Stimulated activated CD4-positive, alpha-beta T cell treated with anti-CD3 and anti-CD28 coated beads, Interleukin-4, amount 100 ng/mL, for 4 hours (primary cell): ENCODE measurements at places on chromosomes 7 and 10.

GRCh38 chr10:96987842-96988175 lies 155.7 kb downstream of the LCOR start:
- DNase-seq, result no peak

DNA sequence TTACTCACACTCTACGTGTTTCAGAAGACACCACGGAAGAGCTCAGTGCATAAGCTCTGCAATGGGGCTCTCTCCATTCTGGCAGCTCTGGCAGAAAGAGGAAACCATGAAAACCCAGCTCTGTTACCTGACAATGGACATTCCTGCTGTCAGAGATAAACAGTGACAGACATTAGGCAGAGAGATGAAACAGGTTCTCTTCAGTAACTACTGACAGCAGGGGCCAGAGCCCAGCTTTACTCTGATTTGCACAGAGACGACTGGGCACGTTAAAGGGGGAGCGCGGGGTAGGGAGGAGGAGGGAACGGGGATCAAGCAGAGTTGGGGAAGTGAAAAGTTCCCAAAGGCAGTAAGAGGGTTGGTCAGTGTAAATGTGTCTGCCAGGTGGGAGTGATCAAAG lies 206.1 kb downstream of the RAMP3 start:
- DNase-seq, result no peak

- no peak for DNase-seq
These were observed 365.2 kb upstream of the ZMIZ1 start for GRCh38 chr10:78703593-78703992.

DNA sequence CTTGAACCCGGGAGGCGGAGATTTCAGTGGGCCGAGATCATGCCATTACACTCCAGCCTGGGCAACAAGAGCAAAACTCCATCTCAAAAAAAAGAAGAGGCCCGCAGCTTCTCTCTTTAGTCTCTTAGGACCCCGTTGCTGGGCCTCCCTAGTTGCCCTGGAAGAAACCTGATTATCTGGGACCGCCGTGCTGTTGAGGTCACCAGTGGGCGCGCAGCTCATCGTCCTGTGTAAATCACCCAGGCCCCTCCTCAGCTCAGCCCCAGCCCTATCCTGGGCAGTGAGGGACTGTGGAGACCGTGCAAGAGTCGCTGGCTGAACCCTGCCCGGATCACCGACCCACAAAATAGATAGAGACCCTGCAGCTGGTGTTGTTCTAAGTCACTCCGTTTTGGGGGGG lies 85.0 kb downstream of the UNCX start:
- DNase-seq, result no peak

- no peak for DNase-seq
These were observed 15.1 kb upstream of the MRC1 start for GRCh38 chr10:17793823-17794644.

- DNase-seq, result no peak
These were observed 252.7 kb upstream of the FERD3L start for GRCh38 chr7:19397911-19398310.

- DNase-seq, result no peak
These were observed 208.8 kb upstream of the HPS1 start for GRCh38 chr10:98655492-98655891.

DNA sequence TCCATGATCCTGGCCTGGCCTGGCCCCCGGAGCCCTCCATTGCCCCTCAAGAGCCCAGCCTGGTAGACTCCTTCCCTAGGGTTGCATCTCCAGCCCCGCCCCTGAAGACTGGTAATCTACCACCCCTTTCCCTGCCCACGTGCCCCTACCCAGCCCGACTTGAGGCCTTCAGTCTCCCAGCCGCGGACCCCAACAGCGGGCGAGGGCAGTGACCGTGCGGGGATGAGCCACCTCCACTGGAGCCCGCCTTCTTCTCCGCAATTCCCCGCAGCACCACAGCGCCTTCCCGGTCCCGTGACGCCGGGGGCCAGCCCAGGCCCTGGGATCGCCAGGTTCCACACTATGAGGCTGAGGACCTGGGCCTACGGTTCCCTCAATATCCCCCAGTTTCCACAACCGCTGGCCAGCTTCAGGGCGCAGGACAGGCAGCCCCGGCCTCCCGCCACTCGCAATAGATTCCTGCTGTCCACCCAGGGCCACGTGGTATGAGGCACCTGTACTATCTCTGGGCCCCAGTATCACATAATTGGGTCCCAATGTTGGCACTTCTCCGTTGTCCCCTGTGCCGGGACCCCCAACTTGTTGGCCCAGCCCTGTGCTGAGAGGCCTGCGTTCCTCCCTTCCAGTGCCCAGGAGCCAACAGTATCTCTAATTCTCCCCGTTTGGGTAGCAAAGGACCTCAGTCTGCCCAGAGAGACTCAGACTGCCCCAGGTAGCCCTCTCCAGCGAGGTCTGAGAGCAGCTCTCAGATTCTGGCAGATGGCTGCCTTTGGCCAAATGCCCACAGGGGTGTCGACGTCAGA lies 1.1 kb upstream of the GPRIN2 start:
- no peak for DNase-seq

DNA sequence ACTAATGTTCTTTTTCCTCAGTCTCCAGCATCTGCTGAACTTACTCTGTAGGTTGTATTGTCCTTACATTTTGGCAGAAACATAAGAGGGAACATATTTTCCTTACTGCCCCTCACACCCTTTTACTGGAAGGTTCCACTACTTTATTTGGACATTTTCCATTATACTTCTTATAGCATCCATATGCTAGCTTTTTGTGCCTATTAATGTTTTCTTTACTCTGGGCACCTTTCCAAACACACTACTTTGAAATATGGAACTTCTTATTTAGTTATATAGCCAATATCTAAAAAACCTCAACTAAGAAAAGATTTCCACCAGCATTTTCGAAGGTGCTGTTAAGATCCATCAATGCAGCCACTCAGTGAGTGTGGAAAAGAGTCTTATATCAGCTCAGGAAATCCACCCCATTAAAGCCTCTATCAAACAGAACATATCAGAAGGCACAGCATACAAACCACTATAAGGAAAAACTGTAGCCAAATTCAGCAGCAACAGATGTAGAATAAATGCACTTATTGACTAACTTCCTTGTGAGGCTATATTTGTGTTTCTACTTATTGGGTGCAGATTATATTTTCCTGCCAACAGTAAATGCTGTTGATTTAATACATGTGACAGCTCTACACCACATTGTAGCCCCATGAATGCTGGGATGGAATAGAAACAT lies 272.5 kb upstream of the SEMA3E start:
- no peak for DNase-seq

DNA sequence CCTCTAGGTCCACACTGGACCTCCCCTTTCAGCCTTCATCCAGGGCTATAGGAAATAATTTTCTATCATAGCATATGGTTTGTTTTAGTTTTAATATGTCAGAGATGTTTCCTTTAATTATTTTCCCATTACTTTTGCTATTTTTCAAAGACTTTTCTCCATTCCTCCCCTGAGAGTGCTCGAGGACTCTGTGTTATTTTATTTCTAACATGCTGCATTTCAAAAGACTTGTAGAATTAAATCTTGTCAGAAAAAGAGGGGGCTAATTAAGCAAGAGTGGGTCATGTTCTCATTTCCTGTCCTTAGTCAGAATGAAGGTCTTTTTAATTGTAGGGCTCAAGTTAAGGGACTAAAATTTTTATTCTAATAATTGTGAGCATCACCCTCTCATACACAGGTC lies 71.6 kb upstream of the CTTNBP2 start:
- DNase-seq, result no peak

DNA sequence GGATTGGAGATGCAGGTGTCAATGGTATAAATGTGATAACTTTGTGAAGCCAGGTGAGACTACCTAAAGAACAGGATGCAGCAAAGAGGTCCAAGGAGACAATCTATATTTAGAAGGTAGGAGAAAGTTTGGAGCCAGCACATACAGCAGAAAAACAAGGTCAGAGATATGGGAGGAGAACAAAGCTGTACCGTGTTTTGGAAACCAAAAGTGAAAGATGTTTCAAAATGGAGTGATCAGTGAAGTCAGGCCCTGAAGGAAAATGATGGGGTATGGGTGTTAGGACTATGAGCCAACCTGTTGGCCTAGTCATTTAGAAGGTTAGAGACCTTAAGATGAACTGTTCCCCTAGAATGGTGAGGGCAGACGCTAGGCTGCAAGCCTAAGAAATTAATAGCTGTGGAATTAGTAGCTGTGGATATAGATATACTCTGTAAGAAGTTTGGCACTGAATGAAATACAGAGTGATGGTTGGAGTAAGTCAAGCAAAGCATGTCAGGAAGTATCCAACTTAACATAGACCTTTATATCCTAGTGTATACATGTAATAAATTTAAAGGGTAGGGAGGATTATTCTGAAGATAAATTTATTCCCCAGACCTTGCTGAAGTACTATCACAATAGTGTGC lies 149.8 kb upstream of the WNT16 start:
- no peak for DNase-seq

DNA sequence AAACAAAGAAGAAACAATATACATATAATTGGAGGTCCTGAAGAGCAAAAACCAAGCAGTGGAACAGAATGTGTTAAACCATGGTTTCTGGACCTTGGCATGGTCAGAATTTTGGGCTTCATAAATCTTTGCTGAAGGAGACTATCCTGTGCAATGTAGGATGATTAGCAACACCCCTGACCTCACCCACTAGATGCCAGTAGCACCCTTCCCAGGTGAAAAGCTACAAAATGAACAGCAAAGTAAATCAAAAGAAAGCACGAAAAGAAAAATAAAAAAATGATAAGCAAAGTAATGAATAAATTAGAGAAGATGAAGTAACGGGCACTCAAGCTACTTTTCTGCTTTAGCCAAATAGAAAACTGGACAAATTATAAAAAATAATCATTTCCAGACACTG lies 19.2 kb upstream of the ZPBP start:
- DNase-seq, result no peak

DNA sequence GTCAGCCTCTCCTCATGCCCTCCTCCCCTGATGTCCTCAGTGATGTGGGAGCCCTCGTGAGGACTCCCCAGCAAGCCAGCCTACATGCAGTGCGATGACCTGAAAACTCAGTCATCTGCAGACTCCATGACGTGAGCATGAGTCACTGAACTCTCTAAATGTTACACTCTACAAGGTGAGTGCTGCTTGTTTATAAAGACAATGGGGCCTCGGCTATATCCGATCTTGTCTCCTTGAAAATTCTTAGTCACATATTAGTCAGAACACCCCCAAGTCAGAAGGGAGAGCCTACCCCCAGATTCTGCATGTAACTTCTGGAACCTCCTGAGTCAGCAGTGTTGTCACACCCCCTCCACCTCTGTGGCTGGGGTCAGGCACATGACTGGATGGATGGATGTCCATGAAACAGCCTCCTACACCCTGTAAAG lies 673.8 kb downstream of the INHBA start:
- DNase-seq, result no peak

- no peak for DNase-seq
These were observed 80.4 kb downstream of the CLEC2L start for GRCh38 chr7:139603896-139604295.

- DNase-seq, result no peak
These were observed 248.1 kb downstream of the AHR start for GRCh38 chr7:17546592-17546991.

DNA sequence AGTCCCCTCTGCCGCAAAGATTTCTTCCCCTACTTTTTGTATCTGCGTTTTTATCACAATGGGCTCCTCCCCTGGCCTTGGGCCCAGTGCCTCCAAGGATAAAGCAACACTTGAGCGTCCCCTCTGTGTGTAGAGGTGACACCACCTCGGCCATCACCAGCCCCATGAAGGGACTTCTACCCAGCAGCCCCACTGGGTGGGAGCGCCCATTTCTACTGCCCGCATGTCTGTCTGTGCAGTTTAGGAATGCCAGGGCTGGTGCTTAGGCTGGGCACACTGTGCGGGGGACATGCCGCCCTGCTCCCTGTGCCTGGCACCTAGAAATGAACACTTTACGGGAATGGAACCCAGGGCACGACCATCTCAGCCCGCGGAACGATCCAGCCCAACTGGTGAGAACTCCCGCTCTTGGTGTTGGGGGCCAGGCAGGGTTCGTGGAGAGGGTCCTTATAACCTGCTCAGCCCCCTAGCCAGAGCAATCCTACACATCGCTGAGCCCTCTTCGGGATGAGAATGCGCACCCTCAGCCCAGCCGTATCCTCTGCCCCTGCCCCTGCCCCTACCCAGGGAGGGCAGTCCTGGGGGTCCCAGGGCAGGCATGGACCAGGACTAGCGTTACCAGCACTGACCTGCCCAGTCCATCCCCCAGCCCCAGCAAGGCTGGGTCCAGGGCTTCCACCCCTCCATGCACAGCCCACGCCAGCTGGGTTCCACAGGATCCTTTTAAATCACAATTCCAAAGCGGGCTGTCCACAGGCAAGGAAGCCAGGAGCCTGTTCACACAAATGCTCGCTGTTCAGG lies 12.8 kb downstream of the CRYGN start:
- DNase-seq, result no peak
